ENCODE measurements at places on chromosomes 13 and 19.

DNA sequence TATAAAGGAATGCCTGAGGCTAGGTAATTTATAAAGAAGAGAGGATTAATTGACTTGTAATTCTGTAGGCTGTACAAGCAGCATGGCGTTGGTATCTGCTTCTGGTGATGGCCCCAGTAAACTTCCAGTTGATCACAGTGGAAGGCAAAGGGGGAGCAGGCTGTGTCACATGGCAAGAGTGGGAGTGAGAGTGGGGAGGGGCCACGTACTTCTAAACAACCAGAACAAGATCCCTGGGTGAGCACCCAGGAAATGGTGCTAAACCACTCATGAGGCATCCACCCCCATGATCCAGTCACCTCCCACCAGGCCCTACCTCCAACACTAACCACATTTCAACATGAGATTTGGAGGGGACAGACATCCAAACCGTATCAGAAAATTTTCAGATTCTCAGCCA lies 3.0 kb upstream of the RNF113B start:
- DNase-seq: no peak

GRCh38 chr13:23716401-23716800 lies 146.2 kb downstream of the TNFRSF19 start:
- DNase-seq: no peak

DNA sequence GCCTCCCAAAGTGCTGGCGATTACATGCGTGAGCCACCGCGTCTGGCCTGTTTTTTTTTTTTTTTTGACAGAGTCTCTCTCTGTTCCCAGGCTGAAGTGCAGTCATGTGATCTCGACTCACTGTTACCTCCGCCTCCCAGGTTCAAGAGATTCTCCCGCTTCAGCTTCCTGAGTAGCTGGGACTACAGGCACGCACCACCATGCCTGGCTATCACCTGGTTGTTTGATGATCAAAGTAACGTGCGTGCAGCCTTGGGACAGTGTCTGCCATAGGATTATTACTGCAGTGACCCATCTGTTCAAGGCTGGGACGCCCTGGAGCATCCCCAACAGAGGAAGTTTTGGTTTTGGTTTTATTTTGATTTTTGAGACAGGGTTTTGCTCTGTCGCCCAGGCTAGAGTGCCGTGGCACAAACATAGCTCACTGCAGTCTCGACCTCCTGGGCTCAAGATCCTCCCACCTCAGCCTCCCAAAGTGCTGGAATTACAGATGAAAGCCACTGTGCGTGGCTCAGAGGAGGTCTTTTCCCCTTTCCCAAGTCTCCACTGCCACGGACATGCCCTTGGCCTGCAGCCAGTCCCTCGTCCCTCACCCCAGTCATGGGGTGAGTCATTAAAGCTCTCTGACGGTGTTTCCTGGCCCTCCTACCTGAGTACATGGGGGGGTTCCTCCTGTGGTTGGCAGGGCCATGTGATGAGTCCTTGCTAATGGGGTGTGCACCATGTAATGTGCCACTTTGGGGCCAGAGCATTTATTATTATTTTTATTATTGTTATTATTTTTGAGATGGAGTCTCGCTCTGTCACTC lies 65.6 kb downstream of the IER2 start:
- no peak for DNase-seq

- no peak for DNase-seq
Observed at GRCh38 chr13:41130356-41130755, 2.2 kb downstream of the KBTBD6 start.

- no peak for DNase-seq
Observed at GRCh38 chr19:46785054-46785979, 3.1 kb downstream of the SLC1A5 start.

GRCh38 chr13:109348519-109349258 lies 437.7 kb downstream of the IRS2 start:
- DNase-seq: no peak

DNA sequence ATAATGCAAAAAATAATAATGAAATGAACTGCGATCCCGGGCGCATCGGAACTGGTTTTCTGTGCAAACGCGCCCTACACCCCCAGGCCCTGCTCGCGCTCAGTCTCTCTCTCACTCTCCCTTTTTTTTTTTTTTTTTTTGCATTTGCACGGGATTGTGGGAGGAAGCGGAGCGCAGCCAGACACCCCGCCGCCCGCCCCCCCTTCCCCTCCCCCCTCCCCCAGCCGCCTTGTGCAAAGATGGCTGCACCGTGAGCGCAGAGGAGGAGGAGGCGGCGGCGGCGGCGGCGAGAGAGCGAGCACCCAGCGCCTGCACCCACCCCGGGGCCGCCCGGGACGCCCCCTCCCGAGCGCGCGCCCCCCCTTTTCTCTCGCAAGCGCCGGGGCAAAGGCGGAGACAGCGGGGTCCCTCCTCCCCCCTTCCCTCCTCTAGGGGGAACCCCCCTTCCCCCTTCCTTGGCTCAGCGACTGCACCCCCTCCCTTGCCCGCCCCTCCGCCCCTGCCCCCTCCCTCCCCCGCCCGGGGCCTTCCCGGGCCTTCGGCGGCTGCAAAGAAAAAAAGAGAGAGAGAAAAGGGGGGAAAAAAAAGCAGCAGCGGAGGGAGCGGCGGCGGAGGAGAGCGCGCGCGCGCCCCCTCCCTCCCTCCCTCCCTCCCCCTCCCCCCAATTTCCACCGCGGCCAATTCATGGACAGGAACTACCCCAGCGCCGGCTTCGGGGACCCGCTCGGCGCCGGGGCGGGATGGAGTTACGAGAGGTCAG lies at the start of gene PRR12:
TSS of gene PRR12 (plus strand) at position 212 of the 760 bp plus-strand sequence. CDS start at position 685, 473 bp downstream.
- peak; percentile 64 for DNase-seq

- DNase-seq: no peak
Observed at GRCh38 chr13:101298517-101298916, 117.8 kb downstream of the NALCN start.

GRCh38 chr13:99982731-99983498 lies 1.3 kb downstream of the ZIC2 start:
- DNase-seq: no peak

DNA sequence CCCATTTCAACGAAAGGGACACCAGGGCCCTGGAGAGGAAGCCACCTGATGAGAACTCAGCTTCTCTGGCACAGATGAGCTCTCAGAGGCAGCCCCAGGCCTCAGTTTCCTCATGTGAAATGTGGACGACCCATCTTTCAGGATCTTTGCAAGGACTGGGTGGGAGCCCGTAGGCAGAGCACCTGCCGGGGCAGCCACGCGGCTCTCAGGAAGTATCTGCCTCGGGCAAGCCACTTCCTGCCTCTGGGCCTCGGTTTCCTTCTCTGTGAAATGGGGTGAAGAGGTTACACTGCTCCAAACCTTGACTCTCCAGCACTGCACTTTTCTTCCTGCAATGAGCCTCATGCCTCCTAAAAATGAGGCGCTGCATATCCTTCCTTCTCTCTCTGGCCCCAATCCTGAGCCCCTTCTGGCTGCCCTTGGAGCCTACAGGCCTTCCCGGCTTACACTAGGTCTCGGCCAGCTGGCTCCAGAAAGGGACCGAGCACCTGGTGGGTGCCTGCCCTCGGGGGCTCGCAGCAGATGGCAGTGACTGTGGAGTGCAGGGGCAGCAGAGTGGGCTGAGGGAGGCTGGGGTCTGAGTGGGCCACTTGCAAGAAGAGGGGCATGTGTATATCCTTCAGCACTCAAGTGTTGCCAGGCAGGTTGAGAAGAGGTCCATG lies 3.5 kb downstream of the SSBP4 start:
- no peak for DNase-seq

Measured in stimulated activated CD8-positive, alpha-beta memory T cell treated with anti-CD3 and anti-CD28 coated beads, Interleukin-4, amount 100 ng/mL, for 24 hours (primary cell).